Stimulated activated CD8-positive, alpha-beta memory T cell treated with anti-CD3 and anti-CD28 coated beads, Interleukin-7, amount 100 ng/mL, for 4 hours (primary cell): ENCODE measurements at places on chromosomes 2 and 18.

GRCh38 chr2:122323927-122324326 lies 568.5 kb downstream of the TSN start:
- no peak for DNase-seq

DNA sequence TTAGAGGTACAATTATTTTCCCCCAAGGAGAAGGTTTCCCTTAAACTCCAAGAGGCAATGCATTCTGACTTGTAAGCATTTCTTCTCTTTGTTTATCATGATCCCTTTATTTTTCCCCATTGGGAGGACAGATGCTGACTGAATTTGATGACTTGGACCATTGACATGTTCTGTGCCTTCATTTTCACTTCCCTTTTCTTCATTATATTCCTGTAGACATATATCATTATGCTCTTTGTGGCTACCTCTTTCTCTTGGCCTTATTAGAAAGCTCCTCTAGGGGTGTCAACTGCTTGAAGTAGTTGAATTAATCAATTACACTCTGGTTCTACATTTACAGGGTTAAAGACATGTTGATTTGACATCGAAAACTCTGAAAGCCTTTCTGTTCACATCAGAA lies 330.0 kb upstream of the DCC start:
- DNase-seq = no peak

GRCh38 chr18:49214706-49215105 lies 245.7 kb downstream of the DYM start:
- no peak for DNase-seq

DNA sequence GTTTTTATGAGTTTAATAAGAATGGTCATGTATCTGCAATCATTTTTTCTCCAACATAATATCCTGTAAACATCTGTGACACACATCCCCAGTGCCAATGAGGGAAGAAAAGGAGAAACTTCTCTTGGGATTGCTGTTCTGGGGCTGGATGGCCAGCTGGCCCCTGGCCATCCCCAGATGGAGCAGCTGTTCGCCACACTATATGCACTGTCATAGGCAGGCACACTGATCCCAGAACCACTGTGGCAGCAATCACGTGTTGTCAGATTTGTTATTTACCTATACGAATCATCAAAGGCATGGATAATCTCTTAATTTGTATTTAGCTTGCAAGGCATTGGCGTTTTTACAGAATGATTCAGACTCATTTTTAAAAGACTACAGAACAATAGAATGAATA lies 167.6 kb upstream of the ACAA2 start:
- DNase-seq = no peak

- DNase-seq = no peak
Observed at GRCh38 chr18:68665628-68666027, 49.3 kb downstream of the TMX3 start.

- DNase-seq = no peak
Observed at GRCh38 chr18:45102863-45103262, 422.2 kb downstream of the SETBP1 start.

GRCh38 chr2:31446848-31447247 lies 32.3 kb upstream of the XDH start:
- no peak for DNase-seq

GRCh38 chr2:46170026-46170425 lies 127.2 kb upstream of the EPAS1 start:
- no peak for DNase-seq
